ENCODE measurements at places on chromosomes 3 and 15. TPM values are rescaled to one million over a fixed set of nuclear protein-coding genes. Genes with fewer than 3 reads are reported as not detected.
A peak's percentile ranks its signal among the peaks of the same experiment; 100 is the strongest.

- DNase-seq = no peak
Measured at GRCh38 chr3:46438831-46439230, 25.9 kb downstream of the LTF start.

DNA sequence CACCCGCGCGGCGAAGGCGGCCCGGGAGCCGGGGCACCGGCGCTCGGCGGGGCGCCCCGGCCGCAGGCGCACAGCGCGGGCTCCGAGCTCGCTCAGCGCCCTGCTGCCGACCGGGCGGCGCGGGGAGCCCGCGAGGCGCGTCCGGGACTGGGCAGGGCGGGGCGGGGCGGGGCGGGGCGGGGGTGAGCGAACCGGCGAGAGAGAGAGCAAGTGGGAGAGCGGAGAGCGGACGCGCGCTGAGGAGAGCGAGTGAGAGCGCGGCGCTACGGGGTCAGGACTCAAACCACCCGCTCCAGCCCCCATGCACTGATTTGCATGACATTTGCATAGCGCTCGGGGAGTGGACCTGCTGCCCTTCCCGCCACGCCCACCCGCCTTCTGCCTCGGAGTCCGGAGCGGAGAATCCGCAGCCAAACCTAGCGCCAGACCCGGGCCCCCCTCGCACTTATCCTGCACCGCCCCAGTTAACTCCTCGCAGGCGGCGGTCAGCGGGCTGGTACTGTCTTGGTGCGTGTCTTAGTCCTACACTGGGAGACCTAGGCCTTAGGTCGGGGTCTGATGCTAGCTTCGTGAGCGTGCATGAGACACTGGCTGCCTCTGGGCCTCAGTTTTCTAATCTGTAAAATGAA is at the start of gene MYLK:
MYLK (minus strand) TSS at position 130 of the 629 bp plus-strand sequence. CDS start 90,491 bp downstream, outside the sequence.
- peak; percentile 82 for DNase-seq

DNA sequence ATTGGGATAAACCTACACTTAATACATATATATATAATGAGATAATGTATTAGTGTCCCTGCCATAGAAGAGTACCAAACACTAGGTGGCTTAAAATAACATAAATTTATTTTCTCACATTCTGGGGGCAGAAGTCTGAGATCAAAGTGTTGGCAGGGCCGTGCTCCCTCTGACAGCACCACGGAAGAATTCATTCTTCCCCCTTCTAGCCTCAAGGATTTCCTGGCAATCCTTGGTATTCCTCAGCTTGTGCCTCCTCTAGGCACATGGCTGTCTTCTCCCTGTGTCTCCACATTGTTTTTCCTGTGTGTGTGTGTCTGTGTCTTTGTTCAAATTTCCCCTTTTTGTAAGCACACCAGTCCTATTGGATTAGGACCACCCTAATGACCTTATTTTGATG is 115.2 kb upstream of the AGBL1 start:
- DNase-seq = no peak

DNA sequence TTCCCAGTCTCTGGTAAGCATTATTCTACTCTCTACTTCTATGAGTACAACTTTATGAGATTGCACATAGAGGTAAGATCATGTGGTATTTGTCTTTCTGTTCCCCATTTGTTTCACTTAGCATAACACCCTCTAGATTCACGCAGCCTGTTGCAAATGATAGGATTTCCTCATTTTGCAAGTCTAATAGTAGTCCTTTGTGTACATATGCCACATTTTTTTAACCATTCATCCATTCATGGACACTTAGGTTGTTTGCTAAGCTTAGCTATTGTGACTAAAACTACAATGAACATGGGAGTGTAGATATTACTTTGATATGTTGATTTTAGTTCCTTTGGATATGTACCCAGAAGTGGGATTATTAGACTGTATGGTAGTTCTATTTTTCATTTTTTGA is 717.9 kb upstream of the ALCAM start:
- DNase-seq = no peak

DNA sequence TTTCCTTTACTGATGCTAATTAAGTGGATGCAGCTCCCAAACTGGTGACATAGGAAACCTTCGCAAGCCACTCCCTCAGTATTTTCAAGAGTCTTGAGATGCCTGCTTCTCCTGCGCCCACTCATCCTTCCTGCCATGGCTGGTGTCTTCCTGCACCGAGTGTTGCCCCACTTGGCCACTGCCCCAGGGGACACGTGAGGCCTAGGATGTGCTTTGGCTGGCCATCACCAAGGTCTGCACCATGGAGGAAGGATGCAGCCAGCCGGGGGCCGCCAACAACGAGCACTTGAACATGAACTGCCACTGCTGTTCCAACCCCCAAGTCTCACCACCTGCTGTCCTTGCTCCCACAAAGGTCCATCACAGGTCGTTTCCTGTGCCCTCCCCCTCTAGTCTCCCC is 34.1 kb downstream of the EPHB3 start:
- no peak for DNase-seq

DNA sequence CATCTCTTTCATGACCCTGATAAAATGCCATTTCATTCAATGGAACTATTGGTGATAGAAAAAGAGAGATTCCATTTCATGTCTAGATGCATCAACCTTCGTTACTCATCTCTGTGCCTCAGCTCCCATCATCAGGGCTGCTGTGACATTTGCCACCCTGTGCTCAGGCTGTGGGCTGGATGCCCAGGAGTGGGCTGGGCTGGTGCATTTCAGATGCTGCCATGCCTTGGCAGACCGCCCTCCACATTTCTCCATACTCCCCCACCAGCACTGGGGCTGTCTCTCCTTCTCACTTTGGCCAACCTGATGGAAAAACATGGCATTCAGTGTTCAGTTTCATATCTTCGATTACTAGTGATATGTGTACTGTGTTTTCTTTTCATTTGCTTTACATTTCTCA is 59.1 kb downstream of the DNASE1L3 start:
- peak; percentile 86 for DNase-seq

DNA sequence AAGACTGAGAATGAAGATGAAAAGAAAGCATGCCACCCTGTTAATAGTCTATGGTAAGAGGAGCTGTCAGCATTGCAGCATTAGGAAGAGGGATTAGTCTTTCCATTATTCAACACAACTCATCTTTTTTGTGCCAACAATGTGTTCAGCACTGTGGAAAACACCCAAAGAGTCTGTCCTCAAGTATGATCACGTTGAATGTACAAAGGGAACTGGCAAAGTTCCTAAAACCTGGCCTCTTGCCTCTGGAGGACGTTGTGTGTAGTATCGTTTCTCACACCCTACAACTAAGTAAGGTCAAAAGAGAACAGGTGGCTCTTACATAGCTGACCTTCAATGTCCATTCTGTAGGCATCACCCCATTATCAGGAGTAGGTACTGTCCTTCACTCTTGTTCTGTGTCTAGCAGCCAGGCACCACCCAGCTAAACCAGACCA is 147.9 kb upstream of the THBS1 start:
- DNase-seq = no peak

GRCh38 chr3:187343670-187344069 is 24.5 kb upstream of the RTP4 start:
- DNase-seq = no peak

GRCh38 chr3:107347751-107348150 is 29.5 kb upstream of the CCDC54 start:
- DNase-seq = no peak

- no peak for DNase-seq
Measured at GRCh38 chr3:69385123-69385722, 665 bp downstream of the FRMD4B start.

DNA sequence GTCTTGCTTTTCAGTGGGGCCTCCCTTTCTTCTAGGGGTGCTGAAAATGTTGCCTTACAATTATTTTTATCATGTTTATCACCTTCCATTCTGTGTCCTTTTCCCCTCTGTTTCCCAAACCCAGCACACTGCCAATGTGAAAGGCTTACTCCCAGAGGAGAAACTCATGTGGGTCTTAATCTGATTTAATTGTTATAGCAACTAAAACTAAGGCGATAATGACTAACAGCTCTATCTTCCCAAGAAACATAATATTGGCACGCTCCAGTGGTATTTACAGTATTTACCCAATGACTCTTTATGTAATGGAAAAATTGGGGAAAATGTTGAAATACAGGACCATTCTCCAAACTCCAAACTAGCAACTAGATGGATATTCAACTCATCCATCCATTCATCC is 58.4 kb downstream of the MESD start:
- no peak for DNase-seq

DNA sequence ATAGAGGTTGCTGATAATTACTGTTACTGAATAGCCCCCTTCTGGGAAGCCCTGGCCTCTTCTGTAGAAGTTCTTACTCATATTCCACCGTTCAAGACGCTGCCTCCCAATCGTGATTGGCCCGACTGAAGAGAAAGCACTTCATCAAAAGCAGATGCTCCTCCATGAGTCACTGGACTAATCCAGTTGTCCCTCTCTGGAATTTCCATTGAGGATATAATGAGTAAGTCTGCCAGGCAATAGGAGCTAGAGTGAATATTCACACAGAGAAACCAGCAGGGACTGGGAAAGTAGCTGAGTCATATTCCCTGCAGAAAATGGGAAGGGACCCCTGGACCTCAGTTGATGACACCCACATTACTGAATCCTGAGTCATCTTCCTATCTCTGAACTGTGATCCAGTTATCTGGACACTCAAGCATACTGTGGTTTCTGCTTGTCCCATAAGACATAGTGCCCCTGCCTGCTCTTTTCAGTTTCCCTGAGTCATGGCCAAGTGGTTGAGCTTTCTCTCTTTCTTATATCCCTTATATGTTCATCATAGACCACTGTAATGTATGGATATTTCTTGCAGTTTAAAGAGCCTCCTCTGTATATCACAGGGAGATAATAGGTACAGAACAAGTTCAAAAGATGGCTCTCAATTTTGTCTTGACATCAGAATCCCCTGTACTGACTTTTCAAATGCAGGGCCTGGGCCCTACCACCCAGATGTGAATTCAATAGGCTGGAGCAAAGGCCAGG is 151.2 kb upstream of the CDIN1 start:
- no peak for DNase-seq

DNA sequence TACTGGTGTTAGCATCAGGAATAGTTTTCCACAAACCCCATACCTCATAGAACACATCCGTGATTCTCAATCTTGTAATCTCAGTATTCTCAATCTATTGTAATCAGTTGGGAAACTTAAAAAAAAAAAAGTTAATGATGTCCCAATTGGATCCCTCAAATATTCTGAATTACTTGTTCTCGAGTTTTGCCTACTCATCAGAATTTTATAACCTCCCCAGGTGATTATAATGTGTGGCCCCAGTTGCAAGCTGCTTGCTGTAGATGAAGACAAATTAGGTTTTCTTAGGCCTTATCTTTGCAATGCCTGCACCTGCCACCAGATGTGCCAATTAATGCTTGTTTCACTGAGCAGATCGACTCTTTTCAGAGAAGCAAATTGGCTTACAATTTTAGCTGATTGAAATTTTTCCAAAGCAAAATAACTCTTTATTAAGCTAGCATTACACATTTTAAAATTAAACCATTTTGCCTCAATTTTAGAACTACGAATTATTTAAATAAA is 19.0 kb upstream of the DIPK2A start:
- no peak for DNase-seq

DNA sequence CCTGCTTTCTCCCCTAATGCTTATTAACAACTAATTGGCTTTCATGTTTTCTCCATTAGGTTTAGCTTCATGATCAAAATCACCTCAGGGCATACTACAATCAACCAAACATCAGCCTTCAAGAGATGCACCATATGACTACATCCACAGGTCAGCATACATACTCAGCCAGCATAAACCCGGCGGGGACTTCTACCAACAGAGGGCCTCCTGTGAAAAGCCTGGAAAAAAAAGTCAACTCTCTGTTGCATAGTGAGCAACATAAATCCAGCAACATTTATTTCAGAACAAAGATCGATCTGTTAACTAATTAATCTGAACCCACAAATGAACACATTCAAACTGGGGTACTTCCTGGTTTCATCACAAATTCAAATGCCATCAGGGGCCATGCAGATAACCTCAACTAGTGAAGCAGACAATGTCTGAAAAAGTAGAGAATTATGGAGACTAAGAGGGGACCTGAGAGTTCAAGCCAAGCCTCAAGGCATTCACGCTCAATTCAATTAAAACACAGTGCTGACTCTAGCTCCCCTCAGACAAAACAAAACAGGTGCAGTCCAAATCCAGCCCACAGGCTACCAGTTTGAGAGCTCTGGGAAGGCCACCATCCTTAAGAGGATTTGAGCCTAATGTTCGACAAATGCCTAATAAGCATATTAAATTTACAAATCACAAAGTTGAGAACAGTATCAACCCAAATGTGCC is 124.5 kb downstream of the MAGI1 start:
- no peak for DNase-seq

DNA sequence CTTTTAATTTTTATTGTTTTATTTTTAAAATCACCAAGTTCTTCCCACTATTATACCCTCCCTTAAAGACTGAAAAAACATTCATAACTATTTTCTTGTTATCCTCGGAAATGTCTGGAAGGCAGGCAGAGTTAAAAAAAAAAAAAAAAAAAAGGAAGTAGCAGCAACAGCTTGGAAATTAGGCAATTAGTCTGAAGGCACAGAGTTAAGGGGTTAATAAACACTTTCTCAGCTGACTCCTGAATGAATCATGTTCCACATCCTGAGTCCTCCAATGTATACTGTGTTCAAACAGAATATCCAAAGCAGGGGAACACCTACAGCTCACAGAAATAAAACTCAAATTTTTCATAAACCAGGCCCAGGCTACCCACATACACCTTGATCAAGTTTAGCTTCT is 5.8 kb downstream of the HEXA start:
- DNase-seq = no peak

DNA sequence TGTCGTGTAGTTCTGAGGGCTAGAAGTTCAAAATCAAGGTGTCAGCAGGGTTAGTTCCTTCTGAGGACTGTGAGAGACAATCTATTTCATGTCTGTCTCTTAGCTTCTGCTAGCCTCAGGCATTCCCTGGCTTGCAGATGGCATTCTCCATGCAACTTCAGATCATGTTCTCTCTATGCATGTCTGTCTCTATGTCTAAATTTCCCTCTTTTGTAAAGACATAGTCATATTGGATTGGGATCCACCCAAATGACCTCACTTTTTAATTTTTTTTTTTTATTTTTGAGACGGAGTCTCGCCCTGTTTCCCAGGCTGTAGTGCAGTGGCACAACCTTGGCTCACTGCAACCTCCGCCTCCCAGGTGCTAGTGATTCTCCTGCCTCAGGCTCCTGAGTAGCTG is 104.6 kb downstream of the RAP2B start:
- no peak for DNase-seq

DNA sequence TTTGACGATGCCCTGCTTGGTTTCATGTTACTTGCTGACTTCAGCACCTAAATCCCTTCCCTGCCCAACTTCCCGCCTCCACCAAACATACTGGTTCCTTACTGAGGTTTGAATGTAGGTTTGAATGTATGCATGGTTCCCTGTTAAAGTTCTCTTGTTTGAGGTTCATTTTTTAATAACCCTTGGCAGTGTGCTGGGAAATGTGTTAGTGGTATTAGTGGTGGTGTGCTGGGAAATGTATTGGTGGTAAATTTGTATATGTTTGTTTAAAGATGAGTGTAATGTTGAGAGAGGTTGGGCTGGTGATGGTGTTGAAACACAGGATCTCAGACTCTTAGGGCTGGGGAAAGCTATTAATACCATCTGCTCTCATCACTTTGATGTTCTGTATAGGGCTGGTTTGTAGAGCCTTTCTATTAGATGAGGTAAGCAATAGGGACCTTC is 392.7 kb downstream of the PTPRG start:
- DNase-seq = no peak

Gene UPK1B
- not detected for total RNA-seq

Gene FAM81A
- 8.0 TPM for total RNA-seq

Gene DLL4
- total RNA-seq = 10.7 TPM

Gene EFHB
- total RNA-seq = not detected

Gene CPLX3
- total RNA-seq = 3.6 TPM

Gene HIGD2B
- not detected for total RNA-seq

Gene LRRC58
- 7.9 TPM for total RNA-seq

Gene ADAM10
- 69.7 TPM for total RNA-seq

Gene POLQ
- 0.43 TPM for total RNA-seq

Gene DUOXA1
- total RNA-seq = 0.56 TPM

All from Right ventricle myocardium superior (tissue), 1 donor.